ENCODE measurements at places on chromosomes 5 and 9.

DNA sequence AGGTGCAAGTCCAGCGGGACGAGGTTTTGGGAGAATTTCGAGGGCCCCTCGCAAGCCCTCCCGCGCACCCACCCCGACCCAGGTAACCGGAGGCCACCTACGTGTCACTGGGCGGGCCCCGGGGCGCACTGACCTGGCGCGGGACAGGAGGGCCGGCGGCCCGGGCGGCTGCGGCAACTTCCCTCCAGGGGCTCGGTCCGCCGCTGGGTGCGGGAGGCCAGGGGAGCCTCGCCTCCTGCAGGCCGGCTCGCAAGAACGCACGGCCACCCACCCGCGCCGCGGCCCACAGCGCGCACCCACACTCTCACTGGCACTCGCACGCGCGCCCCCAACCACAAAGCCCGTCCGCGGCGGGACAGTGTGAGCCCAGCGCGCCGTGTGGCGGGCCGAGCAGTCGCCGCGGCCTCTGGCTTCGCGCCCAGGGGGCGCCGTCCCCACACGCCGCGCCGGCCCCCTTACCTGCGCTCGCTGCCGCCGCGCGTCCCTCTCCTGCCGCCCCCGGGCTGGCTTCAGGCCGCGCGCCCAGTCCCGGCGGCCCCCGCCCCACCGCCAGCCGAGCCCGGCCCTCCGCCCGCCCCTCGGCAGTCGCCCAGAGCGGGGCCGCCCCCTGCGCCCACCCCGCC, 451 bp downstream of the LPAR1 start:
- no peak for DNase-seq

GRCh38 chr5:129608350-129608749, 139.5 kb upstream of the MINAR2 start:
- DNase-seq: no peak

GRCh38 chr9:125977223-125977622, 230.1 kb downstream of the PBX3 start:
- no peak for DNase-seq

- no peak for DNase-seq
These were observed 136.5 kb upstream of the LARP1 start for GRCh38 chr5:154618696-154619095.

Data from activated naive CD8-positive, alpha-beta T cell treated with anti-CD3 and anti-CD28 coated beads, Interleukin-2, amount 50 U/mL, for 24 hours (primary cell).